ENCODE measurements at places on chromosomes 4 and X. TPM values are rescaled to one million over a fixed set of nuclear protein-coding genes. Genes with fewer than 3 reads are reported as not detected.

Gene SPANXA1
- not detected for polyA plus RNA-seq

Gene RTL9
- not detected for polyA plus RNA-seq

Gene FRMPD3
- not detected for polyA plus RNA-seq

Gene RRH
- not detected for polyA plus RNA-seq

Gene BMP15
- polyA plus RNA-seq: not detected

Gene XK
- polyA plus RNA-seq: not detected

Gene MSX1
- not detected for polyA plus RNA-seq

Gene UGT2B11
- polyA plus RNA-seq: not detected

Gene ANTXR2
- 59.2 TPM for polyA plus RNA-seq

Gene TNIP3
- polyA plus RNA-seq: not detected

Gene CENPVL3
- not detected for polyA plus RNA-seq

Gene KLB
- polyA plus RNA-seq: not detected

Gene SETD7
- 15.4 TPM for polyA plus RNA-seq

Gene SSX7
- not detected for polyA plus RNA-seq

Gene NPNT
- not detected for polyA plus RNA-seq

Gene GPC3
- polyA plus RNA-seq: not detected

Gene DKK2
- polyA plus RNA-seq: not detected

Gene SLC38A5
- polyA plus RNA-seq: 0.94 TPM

Gene TLR2
- polyA plus RNA-seq: 133 TPM

Gene NXF2
- not detected for polyA plus RNA-seq

Gene NUDT11
- polyA plus RNA-seq: not detected

Gene HPGD
- polyA plus RNA-seq: 2.3 TPM

Gene AMOT
- not detected for polyA plus RNA-seq

Gene RASGEF1B
- 76.9 TPM for polyA plus RNA-seq

Gene MSANTD1
- not detected for polyA plus RNA-seq

Gene HEPH
- polyA plus RNA-seq: 0.01 TPM

Gene DRP2
- not detected for polyA plus RNA-seq

Gene CLIC2
- 3.4 TPM for polyA plus RNA-seq

Gene GAGE12C
- polyA plus RNA-seq: not detected

Gene SYTL5
- not detected for polyA plus RNA-seq

Gene RHOXF2
- not detected for polyA plus RNA-seq

Gene PDGFRA
- not detected for polyA plus RNA-seq

Gene CLCN4
- 1.9 TPM for polyA plus RNA-seq

Gene PNMA5
- polyA plus RNA-seq: not detected

Gene ZDHHC15
- not detected for polyA plus RNA-seq

Gene CXorf49
- polyA plus RNA-seq: not detected

Gene STK32B
- 0.61 TPM for polyA plus RNA-seq

Gene CCDC110
- polyA plus RNA-seq: not detected

Gene USP38
- 6.1 TPM for polyA plus RNA-seq

Gene RAI2
- polyA plus RNA-seq: not detected

Gene GPR82
- polyA plus RNA-seq: 0.14 TPM

Gene SHROOM3
- not detected for polyA plus RNA-seq

Gene STAP1
- 0.13 TPM for polyA plus RNA-seq

Gene CT55
- polyA plus RNA-seq: not detected

Gene FSTL5
- not detected for polyA plus RNA-seq

Gene NAP1L5
- 0.87 TPM for polyA plus RNA-seq

Gene PCYT1B
- polyA plus RNA-seq: not detected

Gene GC
- polyA plus RNA-seq: not detected

Gene CNKSR2
- not detected for polyA plus RNA-seq

Gene XPNPEP2
- not detected for polyA plus RNA-seq

Gene CENPVL2
- polyA plus RNA-seq: not detected

Gene DCAF4L1
- 0.32 TPM for polyA plus RNA-seq

Gene GPRIN3
- 3.3 TPM for polyA plus RNA-seq
